Tibial artery (tissue), 4 donors: ENCODE measurements at places on chromosomes 16 and 17.

DNA sequence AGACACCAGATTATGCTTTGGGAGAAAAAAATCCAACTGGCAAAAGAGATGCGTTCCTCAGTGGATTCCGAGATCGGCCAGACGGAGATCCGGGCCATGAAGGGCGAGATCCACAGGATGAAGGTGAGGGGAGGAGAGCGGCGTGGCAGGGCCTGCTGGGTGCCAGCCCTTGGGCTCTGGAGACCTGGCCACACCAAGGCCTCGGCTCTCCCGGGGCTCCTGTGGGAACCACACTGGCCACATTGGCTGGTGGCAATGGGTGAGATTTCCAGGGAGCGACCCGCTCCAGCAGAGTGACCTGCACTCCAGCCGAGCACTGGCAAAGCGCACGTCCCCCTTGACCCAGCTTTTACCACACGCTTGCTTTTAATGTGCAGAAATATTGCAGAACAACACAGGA, 11.6 kb upstream of the GAA start:
- H3K4me1 ChIP-seq = no peaks in the 10 kb centered on the region
- no peak overlapping the region for H3K4me3 ChIP-seq
- DNase-seq = no peak
- H3K36me3 ChIP-seq = no peaks in the 10 kb centered on the region
- no peaks in the 10 kb centered on the region for H3K27me3 ChIP-seq

DNA sequence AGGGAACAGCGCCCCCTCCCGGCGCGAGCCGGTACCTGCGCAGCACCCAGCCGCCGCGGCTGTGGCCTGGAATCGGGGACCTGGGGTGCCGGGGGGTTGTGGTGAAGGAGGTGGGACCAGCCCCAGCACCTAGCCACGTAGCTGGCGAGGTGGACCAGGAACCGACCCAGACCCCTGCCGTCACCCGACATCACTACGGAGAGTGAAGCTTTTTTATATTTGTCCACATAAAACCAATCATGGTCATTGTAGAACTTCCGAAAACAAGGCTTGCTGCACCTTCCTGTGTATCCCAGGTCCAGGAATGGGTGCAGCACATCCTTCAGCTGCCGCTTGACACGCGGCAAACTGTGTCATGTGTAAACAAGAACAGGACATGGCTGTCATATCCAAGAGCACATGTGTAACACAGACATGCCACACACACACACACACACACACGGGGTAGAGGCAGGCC, 1.3 kb downstream of the HBQ1 start:
- no peak overlapping the region for H3K27ac ChIP-seq
- peak overlapping the region; percentile 21 for H3K4me3 ChIP-seq
- peaks cover 9% of the 10 kb centered on the region for H3K36me3 ChIP-seq
- peaks cover 10% of the 10 kb centered on the region for H3K4me1 ChIP-seq

DNA sequence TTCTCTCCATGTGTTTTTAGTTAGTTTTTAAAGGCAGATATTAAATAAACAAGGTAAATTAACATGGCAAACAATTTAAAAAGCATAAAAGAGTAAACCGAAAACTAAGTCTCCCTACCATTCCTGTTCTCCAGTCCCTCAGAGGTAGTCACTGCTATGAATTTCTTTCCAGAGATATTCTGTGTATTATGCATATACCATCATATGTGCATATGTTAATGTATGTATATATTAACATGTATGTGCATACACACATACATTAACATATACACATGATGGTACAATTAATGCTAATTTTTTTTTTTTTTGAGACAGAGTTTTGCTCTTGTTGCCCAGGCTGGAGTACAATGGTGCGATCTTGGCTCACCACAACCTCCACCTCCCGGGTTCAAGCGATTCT, 32.5 kb downstream of the TANGO6 start:
- H3K27me3 ChIP-seq = no peaks in the 10 kb centered on the region
- H3K27ac ChIP-seq = no peak overlapping the region
- DNase-seq = no peak
- H3K4me3 ChIP-seq = no peak overlapping the region
- H3K4me1 ChIP-seq = no peaks in the 10 kb centered on the region
- peaks cover 93% of the 10 kb centered on the region for H3K36me3 ChIP-seq

DNA sequence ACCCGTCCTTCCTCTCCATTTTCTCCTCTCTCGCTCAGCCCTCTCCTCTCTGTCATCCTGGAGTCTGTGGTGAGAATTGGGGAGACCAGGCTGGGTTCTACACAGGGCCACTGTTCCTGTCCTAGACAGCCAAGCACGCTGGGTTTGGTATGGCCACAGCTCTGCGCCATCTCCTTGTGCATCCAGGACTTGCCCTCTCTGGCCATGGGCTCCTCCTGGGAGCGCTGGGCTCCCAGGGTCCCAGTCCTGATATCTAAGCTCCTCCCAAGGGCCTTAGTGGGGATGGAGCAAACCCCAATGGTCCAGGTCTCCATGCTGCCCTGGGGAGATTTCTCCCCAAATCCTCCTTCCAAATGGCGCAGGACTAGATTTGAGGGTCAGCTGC, 27.2 kb upstream of the ITGA3 start:
- no peaks in the 10 kb centered on the region for H3K27me3 ChIP-seq
- no peaks in the 10 kb centered on the region for H3K36me3 ChIP-seq
- no peak for DNase-seq
- peak overlapping the region; percentile 89 for H3K27ac ChIP-seq
- peaks cover 34% of the 10 kb centered on the region for H3K4me1 ChIP-seq

DNA sequence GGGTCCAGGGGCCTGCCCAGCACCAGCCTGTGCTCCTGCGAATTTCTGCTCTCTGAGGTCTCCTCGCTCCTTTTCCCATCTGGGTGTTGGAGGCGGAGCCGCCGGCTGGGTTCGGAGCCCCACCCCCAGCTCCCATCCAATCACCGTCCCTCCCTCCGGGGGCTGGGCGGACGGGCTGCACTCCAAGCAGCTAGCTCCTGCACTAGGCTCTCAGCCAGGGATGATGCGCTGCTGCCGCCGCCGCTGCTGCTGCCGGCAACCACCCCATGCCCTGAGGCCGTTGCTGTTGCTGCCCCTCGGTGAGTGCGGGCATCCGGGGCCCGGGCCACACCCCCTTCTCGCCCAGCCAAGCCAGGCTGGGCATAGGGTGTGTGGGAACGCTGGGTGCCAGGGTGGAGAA, at the start of gene NRN1L:
Gene NRN1L (plus strand): TSS at position 202 of the 400 bp plus-strand sequence. CDS start 19 bp downstream, at position 221.
- H3K27ac ChIP-seq = peak within 1 kb of the TSS; percentile 66
- peaks cover 63% of the 10 kb centered on the region for H3K36me3 ChIP-seq
- H3K4me3 ChIP-seq = peak within 1 kb of the TSS; percentile 35

- peak within 1 kb of the TSS; percentile 72 for H3K27ac ChIP-seq
- H3K4me3 ChIP-seq = peak within 1 kb of the TSS; percentile 71
- no peaks in the 10 kb centered on the region for H3K36me3 ChIP-seq
- H3K27me3 ChIP-seq = no peaks in the 10 kb centered on the region
- no peak for DNase-seq
Measured at GRCh38 chr17:42184713-42185620, at the start of gene HCRT. Gene HCRT (minus strand): TSS chr17:42185452. CDS start chr17:42185365, 87 bp downstream.

DNA sequence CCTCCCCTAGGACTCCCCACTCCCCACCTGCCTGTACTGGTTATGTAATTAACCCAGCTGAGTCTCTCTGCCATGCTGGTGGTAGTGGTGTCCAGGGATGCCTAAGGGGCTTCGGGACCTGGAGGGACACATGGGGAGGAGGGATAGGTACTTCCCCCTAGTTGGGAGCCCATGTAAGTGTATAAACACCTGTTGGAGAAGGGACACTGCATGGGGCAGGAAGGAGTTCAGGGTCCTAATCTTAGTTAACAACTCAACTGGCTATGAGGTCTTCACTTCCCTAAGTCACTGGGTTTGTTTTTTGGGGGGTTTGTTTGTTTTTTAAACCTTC, 1.3 kb downstream of the RASL10B start:
- peaks cover under 1% of the 10 kb centered on the region for H3K36me3 ChIP-seq
- no peaks in the 10 kb centered on the region for H3K4me1 ChIP-seq
- no peak for DNase-seq
- H3K27ac ChIP-seq = no peak overlapping the region

DNA sequence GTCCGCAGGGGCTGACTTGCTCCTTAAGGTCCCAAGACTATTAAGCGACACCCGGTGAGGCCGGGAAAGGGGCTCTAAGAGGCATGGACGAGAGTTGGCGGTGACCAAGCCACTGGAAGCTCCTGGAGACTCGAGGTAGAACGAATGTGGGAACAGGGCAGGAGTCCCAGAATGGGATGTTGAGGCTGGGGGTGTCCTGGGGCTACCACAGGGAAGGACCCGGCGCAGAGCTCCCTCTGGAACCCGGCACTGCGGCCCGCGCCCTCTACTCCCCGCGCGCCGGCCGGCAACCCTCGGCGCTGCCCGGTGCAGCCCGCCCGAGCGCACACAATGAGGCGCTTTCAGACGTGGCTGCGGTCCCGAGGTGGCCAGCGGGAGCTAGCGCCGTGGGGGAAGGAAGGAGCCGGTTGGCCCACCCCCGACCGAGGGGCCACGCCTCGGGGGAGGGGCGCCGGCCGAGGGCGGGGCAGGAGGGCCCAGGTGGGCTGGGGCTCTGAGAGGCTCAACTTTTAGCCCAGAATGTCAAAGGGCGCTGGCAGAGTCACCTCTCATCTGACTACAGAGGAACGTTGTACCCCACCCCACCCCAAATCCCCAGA, at the start of gene CHST6:
Gene CHST6 (minus strand): TSS at position 366 of the 599 bp plus-strand sequence. CDS start 15,613 bp downstream, outside the sequence.
- H3K27ac ChIP-seq = peak within 1 kb of the TSS; percentile 42

- DNase-seq = no peak
- no peak overlapping the region for H3K27ac ChIP-seq
- no peaks in the 10 kb centered on the region for H3K36me3 ChIP-seq
- H3K4me3 ChIP-seq = no peak overlapping the region
- H3K4me1 ChIP-seq = no peaks in the 10 kb centered on the region
Measured at GRCh38 chr17:39818358-39819000, 45.6 kb downstream of the IKZF3 start.
